ENCODE measurements at places on chromosomes 11 and 22. TPM values are rescaled to one million over a fixed set of nuclear protein-coding genes. Genes with fewer than 3 reads are reported as not detected.

DNA sequence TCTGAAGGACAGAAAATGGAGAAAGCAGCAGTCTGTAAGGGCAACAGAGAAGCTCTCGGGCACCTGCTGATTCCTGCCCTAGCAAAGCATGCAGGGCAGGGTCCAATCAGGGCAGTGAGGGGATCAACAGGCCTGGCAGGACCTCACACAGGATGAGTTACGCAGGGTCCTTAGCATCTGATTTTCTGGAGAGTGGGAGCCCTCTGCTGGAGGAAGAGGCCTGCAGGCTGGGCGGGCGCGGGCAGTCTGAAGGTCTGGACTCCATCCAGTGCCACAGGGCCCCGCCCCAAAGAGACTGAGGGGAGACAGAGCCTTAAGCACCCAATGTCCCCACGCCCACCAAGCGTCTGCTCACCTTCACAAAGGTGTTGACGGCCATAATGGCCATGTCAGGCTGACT, 28.9 kb downstream of the AP1B1 start:
- peak; percentile 68 for DNase-seq

RIC3 gene
- 15.7 TPM for total RNA-seq

DNA sequence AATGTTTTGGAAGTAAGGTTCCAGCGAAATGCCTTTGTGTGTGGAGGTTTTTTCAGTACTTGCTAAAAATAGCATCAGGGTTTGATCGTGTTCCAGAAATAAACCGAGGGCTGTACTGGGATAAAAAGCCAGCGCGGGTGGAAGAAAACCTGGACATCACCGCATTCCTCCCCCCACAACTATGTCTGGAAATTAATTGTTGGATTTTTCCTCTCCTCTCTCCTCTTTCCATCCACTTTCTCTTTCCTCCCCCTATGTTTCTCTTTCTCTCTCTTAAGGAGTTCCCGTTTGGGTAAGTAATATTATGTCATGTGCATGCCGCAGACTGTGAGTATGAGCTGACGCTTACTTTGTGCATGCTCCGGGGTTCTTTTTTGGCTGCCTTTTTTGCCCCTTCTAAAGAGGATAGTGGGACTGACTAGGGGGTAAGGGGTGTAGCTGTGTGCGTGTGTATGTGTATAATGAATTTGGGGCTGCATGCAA, 104.2 kb upstream of the HSD17B12 start:
- no peak for DNase-seq

PRODH gene
- 42.6 TPM for total RNA-seq

DNA sequence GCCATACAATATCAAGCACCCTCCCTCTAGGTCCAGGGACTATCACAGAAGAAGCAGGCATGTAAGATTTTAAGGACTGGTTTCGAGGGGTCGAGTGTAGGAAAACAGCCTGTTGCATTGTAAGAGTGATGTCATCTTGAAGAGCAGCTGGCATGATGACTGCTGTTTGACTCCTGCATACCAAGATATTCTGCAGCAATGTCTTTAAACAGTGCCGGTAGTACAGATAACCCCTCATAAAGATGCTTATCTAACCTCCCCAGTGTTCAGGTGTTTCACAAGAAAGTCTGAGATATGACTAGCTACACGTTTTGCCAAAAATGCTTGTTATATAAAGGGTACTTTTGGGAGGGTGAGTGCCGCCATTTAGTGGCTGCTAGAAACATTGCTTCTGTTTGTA, 12.0 kb downstream of the FAM111A start:
- no peak for DNase-seq

DNA sequence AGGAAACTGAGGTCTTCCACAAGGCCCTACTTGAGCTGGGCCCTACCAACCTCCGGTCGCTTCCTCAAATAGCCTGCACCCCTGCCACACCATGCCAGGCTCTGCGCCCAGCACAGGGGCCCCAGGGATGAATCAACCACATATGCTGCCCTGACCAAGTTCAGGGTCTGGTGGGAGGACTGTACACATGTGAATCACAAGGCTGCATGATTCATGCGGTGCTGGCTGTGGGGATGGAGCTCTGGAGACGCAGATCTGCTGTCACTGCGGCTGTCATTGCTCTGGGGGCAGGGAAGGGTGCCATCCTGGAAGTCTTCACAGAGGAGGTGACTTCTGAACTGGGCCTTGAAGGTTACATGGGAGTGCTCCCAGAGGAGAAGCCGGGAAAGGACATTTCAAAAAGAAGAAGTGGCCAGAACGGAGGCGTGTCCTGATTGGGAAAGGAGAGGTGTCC, 21.5 kb downstream of the CYTH4 start:
- DNase-seq: no peak

SEZ6L gene
- total RNA-seq: 0.57 TPM

FXYD6 gene
- total RNA-seq: 31.6 TPM

Data from WTC11 (cell line).